ENCODE measurements at places on chromosomes 6 and 20.

- no peaks in the 10 kb centered on the region for H3K36me3 ChIP-seq
- DNase-seq, result no peak
- no peak overlapping the region for H3K27ac ChIP-seq
- H3K4me3 ChIP-seq, result no peak overlapping the region
- H3K4me1 ChIP-seq, result no peaks in the 10 kb centered on the region
These were observed 192.3 kb downstream of the TMEM200A start for GRCh38 chr6:130558131-130558530.

DNA sequence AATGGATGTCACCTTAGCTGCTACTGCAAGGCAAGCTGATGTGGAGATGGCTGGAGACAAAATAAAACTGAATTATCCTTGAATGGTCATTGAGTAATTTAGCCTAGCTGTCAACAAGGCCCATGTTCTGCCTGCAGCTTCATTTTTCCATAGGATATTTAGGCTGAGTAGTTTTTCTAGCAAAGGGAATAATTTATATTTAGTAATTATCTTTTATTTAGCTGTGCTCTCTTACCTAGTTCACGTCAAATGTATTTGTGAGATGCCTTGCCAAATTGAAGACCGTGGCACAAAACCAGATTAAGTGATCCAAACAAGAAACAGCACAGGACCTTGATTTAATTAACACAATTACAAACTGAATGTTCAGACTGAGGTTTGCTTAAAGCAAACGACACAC is 77.4 kb upstream of the CEP162 start:
- H3K36me3 ChIP-seq, result no peaks in the 10 kb centered on the region
- DNase-seq, result no peak
- H3K27me3 ChIP-seq, result no peaks in the 10 kb centered on the region
- no peaks in the 10 kb centered on the region for H3K4me1 ChIP-seq
- H3K27ac ChIP-seq, result no peak overlapping the region

- H3K4me3 ChIP-seq, result no peak overlapping the region
- H3K36me3 ChIP-seq, result no peaks in the 10 kb centered on the region
These were observed 31.8 kb upstream of the NT5E start for GRCh38 chr6:85418059-85418458.

DNA sequence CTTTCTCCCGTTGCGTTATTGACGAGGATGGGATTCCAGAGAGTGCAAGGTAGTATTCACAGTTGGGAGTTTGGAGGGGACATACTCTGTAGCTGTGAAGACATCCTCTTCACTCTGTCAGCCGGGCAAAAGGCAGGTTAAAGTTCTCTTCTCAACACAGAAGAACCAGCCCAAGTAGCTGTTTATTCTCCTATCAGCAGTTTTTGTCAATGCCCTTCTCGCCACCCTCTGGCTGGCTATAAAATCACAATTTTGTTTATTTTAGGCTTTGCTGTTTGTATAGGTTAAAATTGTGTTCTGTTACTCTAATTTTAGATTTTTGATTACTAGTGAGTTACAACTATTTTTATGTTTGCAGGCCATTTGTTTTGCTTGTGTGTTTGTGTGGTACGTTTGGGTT is 37.9 kb upstream of the MAS1 start:
- H3K36me3 ChIP-seq, result no peaks in the 10 kb centered on the region
- H3K27ac ChIP-seq, result no peak overlapping the region
- H3K4me1 ChIP-seq, result no peaks in the 10 kb centered on the region
- H3K27me3 ChIP-seq, result no peaks in the 10 kb centered on the region
- no peak overlapping the region for H3K4me3 ChIP-seq

DNA sequence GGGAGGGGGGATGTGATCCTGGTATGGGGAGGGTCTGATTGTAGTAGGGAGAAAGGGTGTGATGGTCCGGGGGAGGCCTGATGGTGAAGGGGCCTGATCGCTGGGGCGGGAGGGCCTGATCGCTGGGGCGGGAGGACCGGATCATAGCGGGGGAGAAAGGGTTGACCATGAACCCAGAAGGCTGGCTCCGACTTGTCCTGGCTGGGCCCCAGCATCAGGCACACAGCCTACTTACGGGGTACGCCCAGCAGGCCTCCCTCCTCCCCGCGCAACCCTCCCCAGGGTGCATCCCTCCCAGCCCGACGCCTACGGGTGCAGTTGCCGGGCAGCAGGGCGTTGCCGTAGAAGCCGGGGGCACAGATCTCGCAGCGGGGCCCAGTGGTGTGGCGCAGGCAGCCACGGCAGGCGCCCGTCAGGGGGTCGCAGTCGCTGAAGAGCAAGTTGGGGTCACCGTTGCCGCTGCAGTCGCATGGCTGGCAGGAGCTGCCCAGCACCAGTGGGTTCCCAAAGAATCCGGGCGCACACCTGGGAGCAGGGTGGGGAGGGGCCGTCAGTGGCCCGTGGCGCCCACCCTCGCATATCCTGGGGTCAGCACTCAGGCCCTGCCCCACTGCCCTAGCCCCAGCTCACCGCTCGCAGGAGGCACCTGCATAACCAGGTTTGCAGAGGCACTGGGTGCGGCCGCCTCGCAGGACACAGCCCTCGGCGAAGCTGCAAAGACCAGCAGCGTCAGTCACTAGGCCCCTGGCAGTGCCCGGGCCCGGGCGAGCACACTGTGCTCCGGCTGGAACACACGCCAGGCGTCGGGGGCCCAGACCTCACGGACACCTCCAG is 20.6 kb downstream of the ADRM1 start:
- no peak for DNase-seq
- H3K4me3 ChIP-seq, result no peak overlapping the region
- H3K27me3 ChIP-seq, result no peaks in the 10 kb centered on the region
- no peaks in the 10 kb centered on the region for H3K36me3 ChIP-seq
- no peak overlapping the region for H3K27ac ChIP-seq
- H3K4me1 ChIP-seq, result no peaks in the 10 kb centered on the region

- DNase-seq, result no peak
- no peaks in the 10 kb centered on the region for H3K27me3 ChIP-seq
- H3K36me3 ChIP-seq, result peaks cover 13% of the 10 kb centered on the region
- H3K4me3 ChIP-seq, result no peak overlapping the region
- H3K4me1 ChIP-seq, result peaks cover 59% of the 10 kb centered on the region
- H3K27ac ChIP-seq, result peak overlapping the region; percentile 57
These were observed 52.1 kb downstream of the RIPOR2 start for GRCh38 chr6:24883618-24884017.

DNA sequence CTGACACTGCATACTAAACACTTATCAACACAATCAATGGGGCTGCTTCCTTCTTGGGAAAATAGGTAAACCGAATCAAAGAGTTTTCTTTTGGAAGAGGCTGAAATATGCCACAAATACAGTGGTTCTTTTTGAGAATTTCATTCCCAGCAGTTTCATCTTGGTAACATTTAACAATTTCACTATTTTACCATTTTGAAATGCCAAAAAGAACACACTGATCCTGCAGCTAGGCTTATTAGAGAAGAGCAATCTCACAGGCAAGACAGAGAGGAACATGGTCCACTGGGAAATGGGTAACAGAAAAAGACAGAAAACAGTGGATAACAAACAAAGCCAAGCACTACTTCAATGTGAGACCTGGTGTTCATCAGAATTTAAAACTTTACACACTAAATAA is 2.5 kb downstream of the CNR1 start:
- no peak overlapping the region for H3K4me3 ChIP-seq
- H3K27ac ChIP-seq, result no peak overlapping the region
- no peak for DNase-seq
- H3K36me3 ChIP-seq, result no peaks in the 10 kb centered on the region
